ENCODE measurements at places on chromosomes 16 and 17.

DNA sequence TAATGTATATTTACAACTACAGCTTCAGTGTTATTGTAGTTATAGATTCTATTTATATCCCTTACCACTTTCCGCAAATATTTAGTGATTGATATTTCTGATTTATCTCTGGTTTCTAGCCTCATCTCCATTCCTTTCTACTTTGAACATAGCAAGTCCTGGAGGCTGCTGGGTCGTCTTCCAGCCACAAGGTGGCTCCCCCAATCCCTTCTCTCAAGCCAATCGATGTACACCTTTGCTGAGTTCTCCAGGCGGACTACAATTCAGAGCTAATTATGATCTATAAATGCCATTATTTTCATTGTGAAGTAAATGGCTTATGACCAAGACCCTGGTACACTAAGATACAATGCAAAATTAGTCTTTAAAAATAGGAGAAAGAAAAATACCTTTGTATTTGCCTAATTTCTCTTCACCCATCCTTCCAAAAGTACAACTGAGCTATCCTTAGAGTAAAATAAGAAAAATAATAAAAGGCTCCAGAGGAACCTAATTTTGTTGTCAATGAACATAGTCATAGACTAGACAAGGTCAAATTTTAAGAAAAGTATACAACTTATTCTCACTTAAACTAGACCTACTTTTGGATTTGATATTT is 122.1 kb downstream of the SKAP1 start:
- peak; percentile 29 for DNase-seq

- DNase-seq, result no peak
Observed at GRCh38 chr16:72475688-72476087, 303.7 kb upstream of the PMFBP1 start.

DNA sequence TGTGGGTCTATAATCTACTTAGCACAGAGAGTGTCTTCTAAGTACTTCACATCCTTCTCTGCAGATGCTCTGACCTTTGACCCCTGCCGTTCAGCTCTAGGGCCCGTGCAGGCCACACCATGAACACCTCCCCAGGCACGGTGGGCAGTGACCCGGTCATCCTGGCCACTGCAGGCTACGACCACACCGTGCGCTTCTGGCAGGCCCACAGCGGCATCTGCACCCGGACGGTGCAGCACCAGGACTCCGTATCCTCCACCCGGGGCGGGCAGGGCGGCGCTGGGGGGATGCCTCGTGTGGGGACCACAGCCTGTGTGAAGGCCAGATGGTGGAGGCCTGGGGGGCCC is 686 bp downstream of the MLST8 start:
- no peak for DNase-seq

DNA sequence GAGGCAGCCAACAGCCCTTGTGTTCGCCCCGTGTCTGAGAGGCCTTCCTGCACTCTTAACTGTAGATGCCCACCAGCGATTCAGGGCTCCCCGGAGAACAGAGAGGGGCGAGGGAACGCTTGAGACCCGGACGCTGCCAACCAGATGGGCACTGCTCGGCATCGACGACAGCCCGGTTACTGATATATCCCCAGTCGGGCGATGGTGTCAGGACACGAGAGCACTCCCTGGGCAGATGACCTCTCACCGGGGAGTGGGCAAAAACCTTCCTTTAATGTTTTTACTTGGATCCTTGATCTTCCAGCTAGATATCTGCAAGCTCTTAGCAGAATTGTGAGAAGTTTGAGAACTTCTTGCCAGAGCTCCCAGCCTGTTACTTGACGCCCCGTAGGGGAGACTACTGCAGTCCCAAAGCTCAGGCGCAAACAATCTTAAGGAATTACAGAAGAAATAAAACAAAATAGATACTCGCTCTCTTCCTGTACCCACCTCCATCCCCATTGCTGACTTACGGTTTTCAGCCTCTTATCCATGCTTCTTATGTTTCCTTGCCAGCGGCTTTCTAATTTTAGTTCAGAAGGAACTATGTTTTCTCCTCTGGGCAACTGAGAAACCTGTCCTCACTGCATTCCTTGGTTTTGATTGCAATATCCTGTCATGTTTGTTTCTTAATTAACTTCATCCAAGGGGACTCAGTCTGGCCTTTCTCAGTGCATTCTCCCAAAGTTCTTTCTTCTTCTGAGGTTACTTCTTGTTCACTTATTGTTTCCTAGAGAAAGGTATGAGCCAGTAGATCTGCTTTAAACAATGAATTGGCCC is 845 bp downstream of the SP2 start:
- DNase-seq, result no peak

- no peak for DNase-seq
Observed at GRCh38 chr17:51029142-51029541, 91.5 kb downstream of the SPAG9 start.

DNA sequence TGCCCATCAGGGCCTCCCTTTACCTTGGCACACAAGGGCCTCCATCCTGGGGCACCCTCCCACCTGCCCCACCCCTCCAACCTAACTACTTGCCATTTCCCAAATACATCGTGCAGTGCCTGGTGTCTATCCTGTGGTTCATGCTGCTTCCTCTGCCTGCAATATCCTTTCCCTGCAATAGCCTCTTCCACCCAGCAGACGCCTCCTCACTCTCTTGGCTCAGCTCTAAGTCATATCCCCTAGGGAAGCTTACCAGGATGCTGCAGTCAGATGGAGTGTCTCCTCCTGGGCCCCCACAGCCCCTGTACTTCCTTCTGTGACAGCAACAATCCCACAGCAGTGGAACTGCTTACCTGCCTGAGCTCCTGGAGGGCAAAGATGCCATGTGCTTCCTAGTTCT is 36.7 kb downstream of the CCDC182 start:
- DNase-seq, result no peak

GRCh38 chr17:29020576-29020975 is 14.7 kb upstream of the SEZ6 start:
- DNase-seq, result no peak

DNA sequence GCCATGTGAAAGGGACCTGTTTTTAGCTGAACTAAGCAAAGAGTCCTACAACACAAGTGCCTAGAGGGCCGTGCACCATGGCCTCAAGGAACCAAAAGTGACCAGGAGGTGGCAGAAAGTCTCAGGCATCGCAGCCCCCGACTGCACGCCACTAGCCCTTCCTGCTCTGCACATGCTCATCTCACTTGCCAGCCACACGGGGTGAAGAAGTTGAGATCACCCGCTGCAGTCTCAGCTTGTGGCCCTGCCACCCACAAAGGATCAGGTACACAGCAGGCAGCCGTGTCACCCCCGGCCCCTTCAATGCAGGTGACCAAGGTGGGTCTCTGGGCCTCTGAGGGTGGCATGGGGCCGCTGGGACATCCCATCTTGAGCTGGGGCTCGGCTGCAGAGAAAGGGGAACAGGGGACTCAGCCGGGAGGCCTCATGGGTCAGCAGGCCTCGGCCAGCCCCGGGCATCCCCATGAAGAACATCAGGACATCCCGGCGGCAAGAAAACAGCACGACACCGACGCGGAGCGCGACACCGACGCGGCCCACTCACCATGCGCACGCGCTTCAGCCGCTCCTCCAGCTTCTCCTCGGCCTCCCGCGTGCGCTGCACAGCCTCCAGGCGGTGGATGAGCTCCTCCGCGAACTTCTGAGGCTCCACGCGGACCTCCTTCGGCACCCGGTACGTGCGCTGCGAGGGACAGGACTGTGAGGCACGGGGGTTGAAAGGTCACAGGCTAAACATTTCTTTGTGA is 21.0 kb downstream of the PDIA2 start:
- DNase-seq, result no peak

- no peak for DNase-seq
Observed at GRCh38 chr16:67926181-67926750, 5.4 kb downstream of the CTRL start.

DNA sequence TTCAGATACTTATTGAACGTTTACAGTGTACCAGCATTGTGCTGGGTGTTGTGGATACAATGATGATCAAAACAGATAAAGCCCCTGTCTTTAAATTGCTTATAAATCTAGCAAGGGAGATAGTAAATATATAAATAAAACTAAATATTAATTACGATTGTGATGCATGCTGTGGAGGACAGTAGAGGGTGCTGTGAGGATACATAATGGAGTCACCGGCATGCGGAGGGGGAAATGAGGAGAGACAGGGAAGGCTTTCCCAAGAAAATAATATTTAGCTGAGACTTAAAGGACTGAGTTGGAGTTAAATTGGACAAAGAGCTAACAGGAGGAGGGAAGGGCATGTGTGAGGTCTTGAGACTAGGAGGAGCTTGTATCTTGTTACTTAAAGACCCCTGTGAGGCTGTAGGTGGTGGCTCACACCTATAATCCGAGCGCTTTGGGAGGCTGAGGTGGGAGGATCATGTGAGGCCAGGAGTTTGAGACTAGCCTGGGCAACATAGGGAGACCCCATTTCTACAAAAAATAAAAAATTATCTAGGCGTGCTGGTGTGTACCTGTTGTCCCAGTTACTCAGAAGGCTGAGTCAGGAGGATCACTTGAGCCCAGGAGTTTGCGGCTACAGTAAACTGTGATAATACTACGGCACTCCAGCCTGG is 2.4 kb downstream of the DHRS7B start:
- no peak for DNase-seq

DNA sequence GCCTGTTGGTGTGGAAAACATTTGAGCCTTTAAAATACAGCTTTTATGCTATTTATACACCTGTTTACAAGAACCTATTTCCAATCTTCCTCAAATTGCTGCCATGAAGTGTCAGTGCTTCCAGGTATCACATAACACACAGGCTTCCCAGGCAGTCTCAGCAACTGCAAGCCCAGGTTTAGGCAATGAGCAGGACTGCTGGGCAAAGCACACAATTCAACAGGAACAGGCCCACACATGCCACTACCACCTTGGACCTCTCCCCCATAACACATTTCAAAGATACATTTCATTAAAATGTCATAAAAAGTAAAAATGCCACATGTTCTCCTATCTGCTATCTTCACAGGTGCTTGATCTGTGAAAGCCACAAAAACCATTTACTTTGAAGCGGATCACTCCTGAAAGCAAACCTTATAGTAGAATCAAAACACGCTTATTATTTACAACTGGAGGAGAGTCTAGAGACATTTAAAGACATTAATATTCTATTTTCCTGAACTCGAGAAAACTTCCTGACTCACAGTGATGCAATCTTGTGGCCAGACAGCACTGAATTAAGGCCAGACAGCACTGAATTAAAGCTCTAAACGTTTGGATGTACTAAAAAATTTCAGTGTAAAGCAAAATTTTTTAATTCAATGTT is 31.5 kb downstream of the ANKFY1 start:
- DNase-seq, result no peak

DNA sequence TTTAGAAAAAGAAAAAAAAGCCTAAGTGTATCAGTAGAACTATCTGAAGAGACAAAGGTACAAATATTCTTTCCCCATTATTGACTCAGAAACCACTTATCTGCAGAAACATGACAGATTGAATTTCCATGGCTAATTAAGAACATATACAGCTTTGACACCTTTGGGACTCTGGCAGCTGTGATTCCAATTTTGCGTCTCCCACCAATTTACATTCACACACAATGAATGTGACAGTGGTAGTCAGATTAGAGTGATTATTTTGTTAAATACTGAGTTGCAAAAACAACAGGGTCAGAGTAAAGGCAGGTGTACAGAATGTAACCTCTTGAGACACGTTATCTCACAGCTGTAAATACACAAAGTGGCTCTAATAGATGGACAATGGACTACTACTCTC is 5.3 kb upstream of the PPM1D start:
- no peak for DNase-seq

GRCh38 chr16:23055481-23055880 is 93.8 kb downstream of the USP31 start:
- DNase-seq, result no peak

DNA sequence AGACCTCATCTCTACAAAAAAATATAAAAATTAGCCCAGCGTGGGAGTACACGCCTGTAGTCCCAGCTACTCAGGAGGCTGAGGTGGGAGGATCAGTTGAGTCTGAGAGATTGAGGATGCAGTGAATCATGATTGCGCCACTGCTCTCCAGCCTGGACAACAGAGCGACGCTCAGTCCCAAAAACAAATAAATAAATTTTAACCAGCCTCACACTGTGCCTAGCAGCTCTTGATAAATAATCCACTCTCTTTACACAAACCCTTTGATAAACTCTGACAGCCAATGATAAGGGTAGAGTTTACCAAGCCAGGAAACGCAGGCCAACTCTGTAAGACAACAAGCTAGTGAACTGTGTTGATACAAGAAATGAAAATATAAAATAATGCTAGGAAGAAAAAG is 32.7 kb downstream of the LITAF start:
- no peak for DNase-seq

- DNase-seq, result no peak
Observed at GRCh38 chr17:72273289-72274056, 152.7 kb downstream of the SOX9 start.

DNA sequence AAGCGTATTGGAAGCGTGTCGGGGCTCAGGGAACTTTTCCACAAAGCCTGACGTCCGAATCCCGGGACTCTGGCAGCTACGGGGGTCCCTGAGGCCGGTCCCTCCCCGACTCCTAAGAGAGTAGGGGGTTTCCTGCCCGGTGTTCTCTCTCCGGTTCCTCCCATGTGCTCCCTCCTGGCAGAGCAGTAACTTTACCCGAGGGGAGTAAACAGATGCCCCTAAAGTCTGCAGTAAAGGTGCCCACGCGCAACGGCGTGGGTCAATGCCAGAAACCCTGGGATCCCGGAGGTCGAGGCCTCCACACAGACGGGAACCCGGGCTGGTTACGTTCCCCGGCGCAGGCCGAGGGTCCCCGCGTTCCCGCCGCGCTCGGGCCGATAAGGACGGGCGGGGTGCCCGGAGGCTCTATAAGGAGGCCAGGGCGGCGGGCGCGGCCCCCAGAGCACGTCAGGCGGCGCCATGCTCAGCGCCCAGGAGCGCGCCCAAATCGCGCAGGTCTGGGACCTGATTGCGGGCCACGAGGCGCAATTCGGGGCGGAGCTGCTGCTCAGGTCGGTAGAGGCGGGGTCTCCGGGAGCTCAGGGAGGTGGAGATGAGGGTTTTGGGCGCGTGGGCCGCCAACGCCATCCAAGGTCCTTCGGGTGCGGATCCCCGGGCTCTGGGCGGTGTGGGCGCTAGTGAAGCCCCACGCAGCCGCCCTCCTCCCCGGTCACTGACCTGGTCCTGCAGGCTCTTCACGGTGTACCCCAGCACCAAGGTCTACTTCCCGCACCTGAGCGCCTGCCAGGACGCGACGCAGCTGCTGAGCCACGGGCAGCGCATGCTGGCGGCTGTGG is at the start of gene HBM:
HBM (plus strand) TSS at position 440 of the 836 bp plus-strand sequence; CDS start at position 460, 20 bp downstream.
- DNase-seq, result no peak

GRCh38 chr16:7158481-7158880 is 174.2 kb upstream of the RBFOX1 start:
- no peak for DNase-seq

DNA sequence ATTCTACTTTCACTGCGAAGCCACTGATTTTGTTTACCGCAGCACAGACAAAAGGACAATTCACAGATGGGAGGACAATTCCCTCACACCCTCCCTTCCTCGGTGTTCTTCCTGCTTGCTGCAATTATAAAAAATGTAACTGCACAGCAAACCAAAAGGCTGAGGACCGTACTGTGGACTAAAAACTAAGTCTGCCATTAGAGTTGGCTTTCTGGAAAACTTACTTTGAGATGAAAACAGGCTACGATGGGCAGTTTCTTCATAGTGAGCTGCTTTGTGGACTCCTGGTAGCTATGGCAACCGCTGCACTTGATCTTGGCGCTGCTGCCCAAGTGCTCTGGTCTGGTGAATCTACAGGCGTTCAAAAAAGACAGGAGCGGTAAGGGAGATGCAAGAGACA is 35.2 kb downstream of the USP22 start:
- no peak for DNase-seq
